ENCODE measurements at places on chromosomes 3 and 15. TPM values are rescaled to one million over a fixed set of nuclear protein-coding genes. Genes with fewer than 3 reads are reported as not detected.

FBXW12 gene
- not detected for total RNA-seq

FBXL22 gene
- total RNA-seq = 34.4 TPM

ARL6IP5 gene
- 13.4 TPM for total RNA-seq

DNA sequence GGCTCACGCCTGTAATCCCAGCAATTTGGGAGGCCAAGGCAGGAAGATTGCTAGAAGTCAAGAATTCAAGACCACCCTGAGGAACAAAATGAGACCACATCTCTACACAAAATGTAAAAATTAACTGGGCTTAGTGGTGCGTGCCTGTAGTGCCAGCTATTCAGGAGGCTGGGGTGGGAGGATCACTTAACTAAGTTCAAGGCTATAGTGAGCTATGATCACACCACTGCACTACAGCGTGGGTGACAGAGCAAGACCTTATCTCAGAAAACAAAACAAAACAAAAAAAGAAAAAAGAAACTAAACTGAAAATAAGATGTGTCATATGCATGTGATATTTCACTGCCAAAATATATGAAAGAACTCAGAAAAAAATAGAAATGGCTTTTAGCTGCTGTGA, 243.3 kb upstream of the CCDC54 start:
- no peaks in the 10 kb centered on the region for H3K36me3 ChIP-seq
- no peak overlapping the region for H3K4me3 ChIP-seq
- H3K27ac ChIP-seq = no peak overlapping the region
- H3K4me1 ChIP-seq = no peaks in the 10 kb centered on the region
- H3K27me3 ChIP-seq = no peaks in the 10 kb centered on the region

HESX1 gene
- 23.9 TPM for total RNA-seq

SEMA4B gene
- total RNA-seq = 54.0 TPM

- no peak overlapping the region for H3K27ac ChIP-seq
- H3K36me3 ChIP-seq = no peaks in the 10 kb centered on the region
- no peak for DNase-seq
- H3K4me3 ChIP-seq = no peak overlapping the region
- no peaks in the 10 kb centered on the region for H3K4me1 ChIP-seq
- no peaks in the 10 kb centered on the region for H3K27me3 ChIP-seq
These were observed 22.6 kb upstream of the EHD4 start for GRCh38 chr15:41994772-41995475.

- no peaks in the 10 kb centered on the region for H3K4me1 ChIP-seq
- no peaks in the 10 kb centered on the region for H3K27me3 ChIP-seq
- no peak overlapping the region for H3K4me3 ChIP-seq
- no peaks in the 10 kb centered on the region for H3K36me3 ChIP-seq
These were observed 24.4 kb downstream of the SLC2A2 start for GRCh38 chr3:171001957-171002694.

CAV3 gene
- total RNA-seq = 0.73 TPM

CCR3 gene
- total RNA-seq = 8.9 TPM
